Kidney glomerular epithelial cell (primary cell): ENCODE measurements at places on chromosomes 12 and 14.

DNA sequence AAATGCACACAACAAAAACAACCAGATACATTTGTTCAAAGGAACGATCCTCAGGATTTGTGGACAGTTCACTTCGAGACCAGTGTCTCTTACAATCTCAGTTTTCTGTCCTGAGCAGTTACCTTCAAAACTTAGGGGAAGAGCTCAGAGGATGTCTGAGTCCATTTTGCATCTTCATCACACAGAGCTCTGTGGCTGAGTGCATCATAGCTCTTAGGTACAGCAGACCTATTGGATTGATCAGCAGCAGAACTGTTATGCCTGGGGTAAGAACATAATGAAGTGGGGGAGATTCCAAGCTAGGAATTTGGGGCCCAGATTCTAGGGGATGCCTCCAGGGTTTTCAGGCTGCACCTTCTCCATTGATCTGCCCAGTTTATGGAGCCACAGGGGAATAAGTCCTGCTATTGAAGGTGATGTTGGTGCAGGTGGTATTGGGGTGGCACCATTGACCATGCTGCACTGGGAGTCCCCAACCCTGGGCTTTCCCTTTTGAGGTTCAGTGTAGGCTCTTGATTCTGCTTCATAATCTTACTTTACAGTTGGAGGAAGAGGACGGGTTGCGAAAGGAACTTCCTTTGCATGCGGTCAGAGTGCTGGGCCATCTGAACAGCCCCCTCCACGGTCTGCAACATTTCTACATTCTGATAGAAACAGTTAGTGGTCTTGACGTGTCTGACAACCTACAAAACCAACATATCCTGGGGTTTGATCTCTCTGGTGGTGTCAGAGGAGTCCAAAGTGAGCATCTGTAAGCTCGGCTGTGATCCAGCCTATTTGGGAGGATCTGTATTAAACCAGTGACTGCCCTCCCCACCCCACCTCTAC, 112.8 kb downstream of the CHST11 start:
- no peak for DNase-seq

- DNase-seq = no peak
Observed at GRCh38 chr14:38786921-38787320, 316.1 kb downstream of the SEC23A start.

GRCh38 chr12:105813201-105813600, 325.6 kb downstream of the NUAK1 start:
- no peak for DNase-seq

DNA sequence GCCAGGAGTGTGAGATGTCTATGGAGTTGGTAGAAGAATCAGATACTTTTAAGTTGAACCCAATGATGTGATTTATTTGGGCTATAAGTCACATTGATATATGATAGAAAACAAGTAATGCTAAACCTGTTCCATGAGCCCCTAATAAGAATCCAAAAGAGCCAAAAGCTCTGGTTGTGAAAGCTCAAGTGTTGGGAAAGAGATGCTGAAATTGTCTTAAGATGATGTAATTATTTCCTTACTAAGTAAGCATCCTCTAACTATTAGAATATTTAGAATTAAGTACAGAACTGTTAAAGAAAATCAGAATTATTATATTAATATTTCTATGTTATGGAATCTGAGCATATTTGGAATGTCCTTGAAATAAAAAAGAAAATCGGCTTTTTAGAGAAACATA, 17.6 kb upstream of the SLC2A13 start:
- DNase-seq = no peak

DNA sequence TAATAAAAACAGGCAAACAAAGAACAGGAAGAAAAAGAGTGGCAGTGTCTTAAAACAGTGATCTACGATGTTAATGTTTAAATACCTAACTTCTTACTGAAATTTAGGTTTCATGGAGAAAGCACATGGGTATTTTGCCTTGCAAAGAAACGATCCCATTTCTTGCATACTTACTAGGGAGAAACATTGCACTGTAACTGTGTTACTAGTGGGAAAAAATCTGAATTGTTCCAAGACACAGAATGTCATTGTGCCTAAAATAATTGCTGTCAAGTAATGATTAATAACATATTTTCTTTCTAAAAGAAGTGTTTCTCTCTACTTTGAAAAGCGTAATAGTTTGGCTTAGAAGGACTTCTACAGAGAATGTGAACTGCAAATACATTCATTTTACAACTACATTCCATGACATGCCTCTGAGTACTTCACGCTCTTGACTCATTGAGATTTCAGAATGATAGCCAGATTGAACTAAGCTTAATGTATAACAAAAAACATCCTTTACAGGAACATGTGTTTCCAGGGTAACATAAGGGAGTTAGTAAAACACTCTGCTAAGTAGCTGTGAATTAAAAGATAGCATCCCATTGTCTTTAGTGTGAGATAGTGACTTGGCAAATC, 256.2 kb upstream of the CPNE8 start:
- DNase-seq = no peak

GRCh38 chr12:51393676-51394545, 2.7 kb upstream of the GALNT6 start:
- no peak for DNase-seq

GRCh38 chr12:106179086-106179485, 40.3 kb upstream of the NUAK1 start:
- no peak for DNase-seq

DNA sequence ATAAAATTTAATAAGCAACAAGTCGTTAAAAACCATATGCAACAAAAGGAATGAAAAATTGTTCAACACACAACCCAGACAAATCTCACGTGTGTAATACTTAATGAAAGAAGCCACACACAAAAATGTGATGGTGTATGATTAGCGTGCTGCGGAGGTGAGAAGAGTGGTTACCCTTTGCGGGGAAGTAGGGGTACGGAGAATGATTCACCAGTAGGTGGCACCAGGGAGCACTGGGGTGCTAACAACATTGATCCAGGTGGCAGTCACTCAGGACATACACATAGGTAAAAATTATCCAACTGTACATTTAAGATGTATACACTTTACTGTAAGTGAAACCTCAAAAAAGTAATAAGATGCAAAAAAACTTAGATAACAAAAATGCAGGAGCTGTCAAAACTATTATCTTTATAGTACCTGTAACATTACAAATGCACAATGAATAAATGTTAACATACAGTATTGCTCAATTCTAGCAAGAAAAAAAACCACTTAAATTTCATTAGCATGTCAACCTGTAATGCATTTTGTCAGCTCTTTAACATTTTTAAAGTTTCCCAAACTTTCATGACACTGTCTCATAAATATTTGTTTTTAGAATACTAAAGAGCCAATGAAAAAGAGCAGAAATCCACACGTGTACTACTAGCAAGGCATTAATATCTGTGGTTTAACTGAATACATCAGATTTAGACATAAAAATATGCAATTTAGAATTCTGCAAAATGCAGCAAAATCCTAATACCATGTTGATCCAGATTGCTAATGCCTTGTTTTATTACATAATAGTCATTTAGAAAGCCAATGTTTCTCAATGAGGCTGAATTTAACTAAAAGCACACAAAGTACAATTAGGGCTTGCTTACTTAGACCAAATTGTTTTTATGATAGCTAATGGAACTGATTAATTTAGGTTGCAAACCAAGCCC, 46.7 kb downstream of the TMCC3 start:
- no peak for DNase-seq

- no peak for DNase-seq
Observed at GRCh38 chr12:57157588-57158173, 10.3 kb upstream of the LRP1-AS start.

DNA sequence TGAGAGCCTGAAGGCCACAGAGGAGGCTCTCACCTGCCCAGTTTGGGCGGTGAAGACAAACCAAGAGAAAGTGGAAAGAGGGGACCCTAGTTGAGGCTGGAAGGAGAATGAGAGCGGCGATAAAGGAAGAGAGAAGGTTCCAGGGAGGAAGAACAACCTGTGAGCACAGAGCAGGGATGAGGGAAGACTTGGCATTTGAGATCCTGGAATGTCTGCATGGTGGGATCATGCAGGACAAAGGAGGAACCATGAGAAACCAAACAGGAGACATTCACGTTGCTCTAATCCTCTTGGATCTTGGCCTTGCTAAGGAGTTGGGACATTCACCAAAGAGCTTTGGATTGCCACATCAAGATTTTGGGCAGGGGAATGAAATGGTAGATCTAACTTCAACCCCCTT, 22.9 kb upstream of the RBM19 start:
- no peak for DNase-seq

DNA sequence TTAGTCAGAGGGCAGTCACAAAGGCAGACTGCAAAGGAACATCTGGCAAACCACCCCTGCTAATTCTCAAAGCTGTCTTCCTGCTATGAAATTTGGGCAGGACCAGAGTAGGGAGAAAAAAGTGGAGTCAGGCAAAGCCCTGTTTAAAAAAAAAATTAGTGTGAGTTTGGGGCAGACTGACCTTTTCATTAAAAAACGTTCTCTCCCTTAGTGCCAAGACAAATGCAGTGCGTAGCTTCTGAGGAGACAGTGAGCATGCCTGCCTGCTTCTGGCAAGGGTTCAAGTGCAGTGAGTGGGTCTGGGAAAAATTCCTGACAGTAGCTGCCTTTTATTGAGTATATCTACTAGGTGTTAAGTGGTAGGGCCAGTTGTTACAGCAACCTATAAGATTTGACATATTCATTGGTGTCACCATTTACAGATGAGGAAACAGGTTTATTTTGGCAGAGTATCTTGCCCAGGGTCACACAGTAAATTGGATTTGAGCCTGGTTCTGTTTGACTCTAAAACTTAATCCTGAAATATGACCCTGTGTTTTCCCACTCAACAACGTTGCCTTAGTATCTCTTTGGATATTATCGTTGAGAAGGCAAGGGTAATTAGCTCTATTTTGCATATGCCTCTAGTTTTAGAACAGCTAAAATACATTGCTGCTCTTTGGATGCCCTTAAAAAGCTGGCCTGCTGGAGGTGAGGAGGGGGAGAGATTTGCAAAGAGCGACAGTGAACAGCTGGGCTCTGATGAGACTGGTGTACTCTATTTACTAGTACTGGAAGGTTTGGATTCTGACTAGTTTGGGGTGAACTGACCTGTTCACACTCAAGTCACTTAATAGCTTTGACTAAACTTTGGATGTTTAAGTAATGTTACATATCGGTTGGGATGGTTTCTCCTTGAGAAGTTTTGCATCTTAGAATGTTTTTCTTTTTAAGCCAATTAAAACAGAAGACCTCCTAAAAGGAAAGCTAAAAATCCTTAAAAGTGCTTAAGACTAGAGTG, 72.8 kb downstream of the PAPOLA start:
- DNase-seq = no peak

GRCh38 chr12:93113317-93114006, 184.4 kb upstream of the EEA1 start:
- no peak for DNase-seq

GRCh38 chr12:93848523-93849101, 171.4 kb downstream of the CRADD start:
- no peak for DNase-seq

DNA sequence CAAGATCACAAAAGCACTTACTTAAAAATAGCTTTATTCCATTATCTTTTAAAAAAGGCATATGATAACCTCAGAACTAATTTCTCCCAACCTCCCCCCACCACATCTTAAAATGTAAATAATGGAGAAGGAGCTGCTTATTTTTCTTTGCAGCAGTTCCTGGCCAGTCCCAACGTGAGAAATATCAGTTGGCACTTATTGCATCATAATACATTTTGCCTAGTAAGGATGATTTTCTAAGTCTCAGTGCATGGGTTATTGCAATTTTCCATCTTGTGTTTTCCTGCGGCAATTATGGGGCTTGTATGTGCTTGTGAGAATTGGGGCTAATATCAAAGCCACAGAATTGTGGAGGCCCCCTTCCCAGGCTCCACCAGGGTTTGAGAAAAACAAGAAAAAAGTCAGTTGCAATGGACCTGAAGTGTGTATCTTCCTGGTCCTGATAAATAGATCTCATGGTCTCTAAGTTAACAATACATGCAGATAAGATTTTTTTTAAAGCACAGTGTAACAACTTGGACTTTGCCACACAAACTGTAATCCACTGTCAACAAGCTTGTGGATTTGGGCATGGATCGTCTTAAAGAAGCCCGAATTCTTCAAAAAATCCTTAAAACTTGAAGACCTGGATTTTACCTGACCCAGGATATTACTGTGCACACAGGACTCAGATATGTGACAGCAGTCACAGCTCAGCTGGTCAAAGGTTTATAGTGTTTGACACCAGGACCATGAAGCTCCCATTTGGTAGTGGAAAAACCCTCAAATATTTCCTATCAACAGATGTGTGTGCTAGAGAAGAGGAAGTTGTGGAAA, 2.8 kb upstream of the WSB2 start:
- no peak for DNase-seq
